Fibroblast of skin of scalp (primary cell): ENCODE measurements at places on chromosomes 3 and 15.

DNA sequence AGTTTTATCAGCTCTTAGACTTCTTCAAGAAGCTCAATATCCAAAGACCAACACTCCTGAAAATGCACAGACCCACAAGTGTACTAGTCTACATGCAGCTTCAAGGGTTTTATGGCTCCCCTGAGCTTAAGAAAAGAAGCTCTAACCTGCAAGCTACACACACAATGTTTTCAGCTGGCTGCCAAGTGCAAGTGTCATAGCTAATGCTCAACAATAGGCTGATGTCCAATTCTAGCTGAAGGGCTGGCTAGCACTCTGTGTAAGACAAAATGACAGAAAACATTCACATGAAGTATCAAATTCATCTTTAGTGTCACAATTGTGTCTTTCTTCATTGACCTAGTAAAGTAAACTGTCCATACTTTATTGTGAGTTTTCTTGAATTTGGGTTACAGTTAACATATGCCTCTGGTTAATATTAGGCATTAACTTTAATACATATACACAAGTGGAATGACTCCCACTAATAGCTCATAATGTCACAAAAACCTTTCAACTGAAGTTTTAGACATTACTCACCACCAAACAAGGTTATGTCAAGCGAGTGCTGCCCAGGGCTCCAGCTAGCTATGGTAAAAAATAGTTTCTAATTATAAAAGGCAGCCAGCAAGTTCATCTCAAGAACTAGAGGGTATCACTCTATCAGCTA, 15.1 kb downstream of the ABI3BP start:
- peak; percentile 47 for DNase-seq

- no peak for DNase-seq
These were observed 117.4 kb downstream of the SUCNR1 start for GRCh38 chr3:151990696-151991376.

DNA sequence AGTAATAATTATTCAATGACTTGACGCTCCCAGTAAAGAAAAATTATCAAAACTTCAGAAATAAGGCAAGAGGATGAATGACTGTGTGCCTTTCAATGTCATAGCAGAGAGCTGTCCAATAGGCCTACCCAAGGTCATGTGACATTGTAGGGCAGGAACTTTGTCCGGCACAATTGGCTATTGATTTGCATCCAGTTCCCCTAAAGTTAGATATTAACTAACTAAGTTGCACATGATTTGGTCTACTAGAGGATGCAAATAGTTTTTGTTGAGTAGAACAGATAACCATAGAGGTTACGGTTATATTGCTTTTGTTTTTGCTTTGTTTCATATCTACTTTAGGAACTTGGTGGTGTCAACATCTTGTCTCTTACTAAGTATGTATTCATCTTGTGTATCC, 127.9 kb upstream of the PFN2 start:
- no peak for DNase-seq

GRCh38 chr3:43620831-43621655, 768 bp downstream of the ANO10 start:
- peak; percentile 4 for DNase-seq

DNA sequence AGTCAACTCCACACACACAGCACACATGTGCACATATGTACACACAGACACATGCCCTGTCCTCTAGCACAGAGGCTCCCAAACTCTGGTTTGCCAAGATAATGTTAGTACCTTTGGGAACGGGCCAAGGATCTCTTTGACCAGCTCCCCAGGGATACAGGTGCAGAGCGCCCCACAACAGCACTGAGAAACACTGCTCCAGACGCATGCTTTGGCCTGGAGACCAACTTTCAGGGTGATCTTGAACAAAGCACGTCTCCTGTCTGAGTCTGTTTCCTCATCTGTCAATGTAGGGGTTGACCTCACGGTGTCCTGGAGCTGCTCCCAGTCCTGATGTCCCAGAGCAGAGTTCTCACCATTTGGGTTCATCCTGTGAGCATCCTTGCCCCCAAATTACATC, 15.9 kb upstream of the SKOR1 start:
- DNase-seq: no peak

GRCh38 chr3:43253294-43253693, 33.0 kb upstream of the SNRK start:
- DNase-seq: no peak

DNA sequence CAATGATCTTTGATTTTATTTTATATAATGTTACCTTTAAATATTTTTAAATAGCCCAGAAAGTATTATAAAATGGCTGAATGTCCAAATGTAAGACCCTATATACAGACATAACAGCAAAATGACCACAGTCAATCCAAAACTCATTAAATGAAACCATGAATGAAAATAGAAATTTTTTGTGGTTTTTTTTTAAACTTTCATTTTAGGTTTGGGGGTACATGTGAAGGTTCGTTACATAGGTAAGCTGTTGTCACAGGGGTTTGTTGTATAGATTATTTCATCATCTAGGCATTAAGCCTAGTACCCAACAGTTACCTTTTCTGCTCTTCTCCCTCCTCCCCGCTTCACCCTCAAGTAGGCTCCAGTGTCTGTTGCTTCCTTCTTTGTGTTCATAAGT, 108.8 kb downstream of the FAIM start:
- DNase-seq: no peak

DNA sequence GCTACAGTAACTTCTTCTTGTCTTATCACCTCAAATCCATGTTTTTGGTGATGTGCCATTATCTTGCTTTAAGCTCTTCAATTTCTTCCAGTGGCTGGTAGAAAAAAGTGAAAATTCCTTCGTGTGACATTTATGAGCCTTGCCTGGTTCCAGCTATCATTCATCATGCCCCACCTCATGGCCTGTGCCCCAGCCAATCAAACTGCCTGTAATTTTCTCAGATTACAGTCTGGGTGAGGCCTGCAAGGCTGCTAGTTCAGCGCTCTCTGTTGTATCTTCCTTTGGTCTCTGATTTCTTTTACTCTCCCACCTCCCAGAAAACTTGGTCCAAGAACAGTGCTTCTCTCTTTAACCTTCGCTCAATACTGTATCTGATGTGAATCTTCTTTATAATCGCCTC, 249.3 kb upstream of the ZNF717 start:
- no peak for DNase-seq

DNA sequence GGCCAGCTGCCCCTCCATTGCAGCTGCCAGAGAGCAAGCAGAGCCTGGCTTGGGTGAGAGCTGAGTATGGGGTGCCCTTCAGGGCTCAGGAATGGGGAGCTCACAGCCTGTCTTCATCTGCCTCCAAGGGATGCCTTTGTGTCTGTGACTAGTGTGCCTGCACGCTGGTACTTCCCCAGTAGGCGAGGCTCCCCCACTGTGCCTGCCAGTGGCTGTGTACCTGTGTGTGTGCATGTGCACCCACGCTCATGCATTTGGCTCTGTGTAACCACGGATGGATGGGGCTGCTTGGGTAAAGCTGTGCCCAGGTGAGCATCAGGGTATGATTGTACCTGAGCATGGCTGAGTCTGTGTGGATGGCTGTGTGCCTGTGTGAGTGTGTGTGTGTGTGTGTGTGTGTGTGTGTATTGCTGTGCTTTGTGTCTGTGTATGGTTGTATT, 2.3 kb upstream of the GRM2 start:
- no peak for DNase-seq

GRCh38 chr15:66675446-66675845, 26.6 kb upstream of the SMAD6 start:
- DNase-seq: peak; percentile 40

DNA sequence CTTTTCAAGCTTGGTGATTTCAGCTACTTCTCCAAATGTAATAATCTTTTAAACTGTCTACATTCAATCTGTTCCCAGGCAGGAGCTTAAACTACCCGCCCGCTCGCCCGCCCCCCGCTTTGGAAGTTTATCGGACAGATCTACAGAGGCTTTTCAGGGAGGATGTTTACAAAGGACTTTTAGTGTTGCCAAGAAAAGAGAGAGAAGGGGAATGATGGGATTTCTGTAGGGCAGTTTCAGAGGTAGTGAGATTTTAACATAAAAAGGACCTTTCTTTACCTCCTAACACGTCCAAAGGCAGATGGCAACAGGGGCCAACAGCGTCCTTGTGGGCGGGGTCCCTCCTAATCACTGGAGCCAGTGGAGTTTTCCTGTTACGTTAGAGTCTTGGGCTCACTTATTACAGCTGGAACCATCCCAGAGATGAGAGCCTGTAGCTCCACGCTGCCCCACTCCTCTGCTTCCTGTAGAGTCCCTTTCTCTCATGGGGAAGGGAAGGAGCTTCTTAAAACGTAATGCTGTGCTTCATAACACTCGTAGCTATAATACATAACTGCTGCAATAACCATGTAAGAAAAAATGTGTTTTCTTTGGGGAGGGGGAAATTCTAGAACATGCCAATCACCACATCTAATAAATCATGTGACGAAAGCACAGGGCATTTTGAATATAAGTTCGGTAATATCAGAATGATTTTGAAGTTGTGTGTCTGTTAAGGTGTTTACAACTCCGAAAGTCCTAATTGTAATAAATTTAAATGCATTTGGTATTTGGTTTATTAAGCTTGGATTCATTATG, 30.9 kb downstream of the HES1 start:
- DNase-seq: no peak

DNA sequence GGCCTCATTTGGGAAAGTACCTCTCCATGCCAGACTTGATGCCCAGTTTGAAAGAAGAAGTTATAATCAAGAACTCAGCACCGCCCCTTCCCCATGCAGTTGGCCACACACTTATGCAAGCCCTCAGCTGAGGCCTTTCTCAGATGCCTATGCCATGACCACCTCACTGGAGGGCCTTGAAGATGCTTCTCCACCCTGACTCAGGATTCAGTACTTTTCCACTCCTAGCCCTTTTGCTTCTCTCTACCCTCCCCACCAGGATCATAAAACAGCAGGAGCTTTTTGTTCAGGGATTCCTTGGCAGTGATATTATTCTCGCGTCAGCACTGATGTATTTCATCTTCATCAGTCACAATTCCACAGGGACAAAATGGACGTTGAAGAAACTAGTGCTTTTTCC, 313.5 kb downstream of the PYDC2 start:
- peak; percentile 95 for DNase-seq

DNA sequence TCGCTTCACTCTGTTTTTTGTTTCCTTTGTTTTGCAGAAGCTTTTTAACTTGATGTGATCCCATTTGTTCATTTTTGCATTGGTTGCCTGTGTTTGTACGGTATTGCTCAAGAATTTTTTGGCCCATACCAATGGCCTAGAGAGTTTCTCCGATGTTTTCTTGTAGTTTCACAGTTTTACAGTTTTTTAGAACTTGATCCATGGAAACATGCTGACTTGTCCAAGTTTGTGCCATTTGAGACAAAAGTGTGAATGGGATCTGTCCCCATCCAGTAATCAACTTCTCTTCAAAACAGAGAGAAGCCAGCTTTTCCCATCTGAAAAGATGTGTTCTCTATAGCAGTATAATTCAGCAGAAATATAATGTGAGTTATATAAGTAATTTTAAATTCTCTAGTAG, 266.5 kb upstream of the LRTM1 start:
- DNase-seq: no peak

GRCh38 chr3:144361002-144361401, 389.4 kb downstream of the DIPK2A start:
- DNase-seq: peak; percentile 25

DNA sequence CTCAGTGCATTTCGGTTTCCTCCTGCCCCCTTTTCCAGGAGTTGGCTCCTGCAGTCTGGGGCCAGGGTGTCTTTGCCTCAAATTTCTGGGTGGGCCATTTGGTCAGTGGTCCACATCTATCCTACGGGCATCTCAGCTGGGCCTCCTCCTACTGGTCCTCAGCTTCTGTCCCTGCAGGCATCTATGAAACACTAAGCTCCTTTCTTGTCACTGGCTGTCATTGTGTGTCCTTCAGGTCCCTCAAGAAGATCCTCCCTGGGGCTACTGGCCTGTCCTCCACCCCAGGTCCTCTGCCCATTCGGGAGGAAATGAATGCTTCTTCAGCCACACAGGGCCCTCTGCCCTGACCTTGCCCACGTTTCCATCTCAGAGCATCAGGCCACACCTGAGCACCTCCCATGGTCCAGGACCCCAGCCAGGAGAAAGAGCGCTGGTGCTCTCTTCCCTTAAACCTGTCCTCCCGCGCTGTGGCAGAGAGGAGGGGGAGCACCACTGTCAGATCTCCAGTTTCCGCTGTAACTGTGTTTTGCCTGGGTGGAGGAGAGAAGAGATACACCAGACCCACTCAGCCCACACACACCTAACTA, 1.8 kb downstream of the PRR23E start:
- DNase-seq: no peak

DNA sequence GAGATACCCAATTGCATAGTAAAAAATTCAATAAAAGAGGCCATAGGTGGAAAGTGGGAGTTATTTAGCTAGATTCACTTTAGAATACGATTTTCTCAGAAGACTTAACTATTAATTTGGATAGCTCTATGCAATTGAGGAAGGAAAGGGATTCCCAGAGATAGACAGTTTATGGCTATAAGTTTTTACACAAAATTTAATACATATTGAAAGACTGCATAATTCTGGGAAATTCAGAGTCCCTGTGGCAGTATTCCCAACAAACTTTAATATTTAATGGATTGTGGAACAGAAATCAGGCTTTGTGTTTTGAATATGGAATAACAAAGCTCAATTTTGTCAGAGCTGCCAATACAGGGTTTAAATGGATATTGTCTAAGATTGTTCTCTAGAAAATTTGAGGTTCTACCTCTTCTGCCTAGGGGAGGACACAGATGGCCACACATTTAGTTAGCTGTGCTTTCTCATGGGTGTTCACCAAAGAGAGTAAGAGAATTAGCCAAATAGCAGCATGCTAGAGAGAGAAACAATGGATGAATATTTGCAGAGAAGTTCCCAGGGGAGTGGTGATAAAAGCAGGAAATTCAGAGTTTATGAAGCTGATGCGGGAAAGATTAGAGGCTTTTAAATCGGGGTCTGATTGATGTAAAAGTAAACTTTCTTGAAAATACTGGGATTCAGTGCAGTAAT, 8.5 kb downstream of the ISL2 start:
- DNase-seq: no peak

- DNase-seq: peak; percentile 68
These were observed at the start of gene CHST14 for GRCh38 chr15:40470423-40471104. TSS of gene CHST14 (plus strand) at chr15:40470984. CDS start at chr15:40471214, 230 bp downstream.

GRCh38 chr3:185813205-185813604, 11.6 kb downstream of the IGF2BP2 start:
- DNase-seq: peak; percentile 22

GRCh38 chr3:50147861-50148260, 7.3 kb upstream of the SEMA3F start:
- DNase-seq: no peak

- no peak for DNase-seq
These were observed 89.5 kb upstream of the IL12A start for GRCh38 chr3:159899166-159899565.

DNA sequence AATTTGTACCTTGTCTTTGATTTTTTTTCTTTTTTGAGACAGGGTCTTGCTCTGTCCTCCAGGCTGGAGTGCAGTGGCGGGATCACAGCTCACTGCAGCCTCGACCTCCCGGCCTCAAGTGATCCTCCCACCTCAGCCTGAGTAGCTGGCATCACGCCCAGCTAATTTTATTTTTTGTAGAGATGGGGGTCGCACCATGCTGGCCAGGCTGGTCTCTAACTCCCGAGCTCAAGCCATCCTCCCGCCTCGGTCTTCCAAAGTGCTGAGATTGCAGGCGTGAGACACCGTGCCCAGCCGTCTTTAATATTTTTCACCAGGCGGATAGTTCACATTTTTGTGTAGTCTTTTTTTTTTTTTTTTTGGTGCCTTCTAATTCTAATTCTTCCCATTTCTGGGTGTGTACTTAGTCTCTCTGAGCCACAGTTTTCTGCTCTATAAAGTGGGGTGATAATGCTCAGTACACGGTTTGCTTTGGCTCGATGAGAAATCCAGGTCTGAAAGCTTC, 528 bp upstream of the TATDN2 start:
- DNase-seq: no peak
